Effector memory CD4-positive, alpha-beta T cell (primary cell): ENCODE measurements at places on chromosomes 6 and 20.
A peak's percentile ranks its signal among the peaks of the same experiment; 100 is the strongest.

DNA sequence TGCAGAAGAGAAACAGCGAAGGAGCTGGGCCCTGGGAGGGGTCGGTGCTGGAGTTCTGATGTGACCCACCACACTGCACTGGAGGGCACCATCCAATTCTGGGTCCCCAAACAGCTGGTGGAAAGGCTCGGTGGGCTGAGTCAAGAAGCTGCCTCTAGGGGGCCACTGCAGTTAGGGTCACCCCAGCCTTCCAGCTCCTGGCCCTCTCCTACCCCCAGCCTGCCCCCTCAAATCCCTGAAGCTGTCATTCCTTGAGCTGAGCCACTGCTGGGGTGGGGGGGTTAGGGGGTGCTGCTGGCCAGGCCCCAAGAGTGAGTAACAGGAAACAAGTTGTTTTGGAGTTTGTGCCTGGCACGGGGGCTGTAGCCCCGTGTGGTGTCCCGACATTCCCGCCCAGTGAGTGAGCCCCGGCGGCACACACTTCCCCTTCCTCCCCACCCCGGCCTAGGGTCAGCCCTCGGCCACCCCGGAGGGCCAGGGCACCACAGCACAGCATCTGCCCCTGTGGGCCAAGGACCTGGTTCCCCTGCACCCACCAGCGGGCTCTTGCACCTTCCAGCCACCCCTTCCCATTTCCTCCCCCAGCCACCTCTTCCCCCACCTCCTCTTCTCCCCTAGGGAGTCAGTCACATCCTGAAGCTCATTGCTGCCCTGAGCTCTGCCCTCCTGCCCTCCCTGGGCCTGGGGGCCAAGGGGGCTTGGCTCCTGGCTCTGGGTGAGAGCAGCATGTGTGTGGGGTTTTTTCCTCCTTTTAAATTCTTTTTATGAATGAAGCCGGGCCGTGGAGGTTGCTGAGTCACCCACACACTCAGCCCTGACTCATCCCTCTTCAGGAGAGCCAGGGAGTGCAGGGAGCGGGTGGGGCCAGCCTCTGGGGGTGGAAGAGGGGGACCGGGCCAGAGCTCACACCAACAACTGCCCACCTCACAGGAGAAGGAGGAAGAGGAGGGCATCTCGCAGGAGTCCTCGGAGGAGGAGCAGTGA is 4.6 kb downstream of the SMIM29 start:
- no peak for DNase-seq

GRCh38 chr6:53541900-53542299 is 3.0 kb downstream of the GCLC start:
- no peak for DNase-seq

DNA sequence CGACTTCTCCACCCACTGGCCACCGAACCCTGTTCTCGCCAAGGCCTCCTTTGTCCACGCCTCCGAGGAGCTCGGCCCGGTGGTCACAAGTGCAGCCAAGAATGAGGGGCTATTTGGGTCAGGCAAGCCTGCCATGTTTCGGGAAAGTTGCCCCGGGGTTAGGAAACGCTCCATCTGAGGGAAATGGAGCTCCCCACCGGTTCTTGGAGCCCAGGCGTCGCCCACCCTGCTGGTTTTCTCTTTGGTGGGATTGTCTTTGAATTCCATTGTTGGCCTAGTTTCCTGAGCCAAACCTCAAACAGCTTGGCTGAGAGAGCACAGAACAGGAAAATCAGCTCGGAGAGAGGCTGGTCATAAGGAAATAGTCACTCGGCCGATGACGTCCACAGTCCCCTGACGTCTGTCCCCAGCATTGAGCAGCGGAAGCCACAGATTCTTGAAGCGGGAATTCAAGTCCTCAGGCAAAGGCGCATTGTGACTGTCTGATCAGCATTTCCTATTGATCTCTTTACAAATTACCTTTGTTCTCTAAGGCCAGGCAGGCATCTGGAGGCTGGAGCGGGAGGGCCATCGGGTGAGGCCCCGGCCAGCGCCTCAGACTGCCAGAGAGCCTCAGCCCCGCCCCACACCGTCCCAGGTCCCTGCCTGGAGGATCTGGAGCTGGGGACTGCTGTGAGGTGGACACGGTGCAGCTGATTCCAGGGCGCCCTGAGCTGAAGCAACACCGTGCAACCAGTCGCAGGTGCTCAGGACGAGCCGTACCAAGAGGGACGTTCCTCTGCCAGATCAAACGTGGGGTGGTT is 138.6 kb downstream of the DLL1 start:
- DNase-seq, result no peak

- DNase-seq, result peak; percentile 79
Observed at GRCh38 chr6:166999145-166999883, at the start of gene CEP43. Gene CEP43, plus strand, starts transcription at chr6:166999397. Its CDS starts 16 bp downstream, at chr6:166999413.
